Caco-2 (cell line): ENCODE measurements at places on chromosomes 3 and 15.

DNA sequence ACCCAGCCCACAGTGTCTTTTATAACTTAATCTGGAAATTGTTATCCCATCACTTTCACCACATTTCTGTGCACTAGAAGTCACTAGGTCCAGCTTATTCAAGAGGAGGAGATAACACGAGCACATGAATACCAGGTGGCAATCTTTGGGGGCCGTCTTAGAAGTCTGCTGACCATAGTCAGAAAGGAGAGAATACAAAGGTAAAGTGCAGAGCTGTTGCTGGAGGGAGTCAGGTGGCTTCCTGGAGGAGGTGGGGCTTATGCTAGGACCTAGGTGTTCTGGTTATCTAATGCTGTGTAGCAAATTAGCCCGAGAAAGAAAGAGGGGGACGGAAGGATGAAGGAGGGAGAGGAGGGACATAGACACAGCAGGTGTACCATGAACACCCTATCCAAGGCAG, 46.5 kb downstream of the SLC6A20 start:
- H3K27me3 ChIP-seq: no peaks in the 10 kb centered on the region
- no peak for DNase-seq
- no peaks in the 10 kb centered on the region for H3K36me3 ChIP-seq
- no peak overlapping the region for H3K27ac ChIP-seq
- H3K4me1 ChIP-seq: no peaks in the 10 kb centered on the region

GRCh38 chr3:42387802-42388651, 22.4 kb downstream of the LYZL4 start:
- no peaks in the 10 kb centered on the region for H3K27me3 ChIP-seq
- no peak overlapping the region for H3K4me3 ChIP-seq
- no peak for DNase-seq
- H3K27ac ChIP-seq: no peak overlapping the region
- H3K4me1 ChIP-seq: no peaks in the 10 kb centered on the region
- H3K36me3 ChIP-seq: no peaks in the 10 kb centered on the region

- DNase-seq: no peak
- H3K4me3 ChIP-seq: no peak overlapping the region
- no peaks in the 10 kb centered on the region for H3K27me3 ChIP-seq
- H3K36me3 ChIP-seq: peaks cover 1% of the 10 kb centered on the region
Observed at GRCh38 chr15:62658498-62658897, 384.0 kb upstream of the TPM1 start.

- H3K36me3 ChIP-seq: no peaks in the 10 kb centered on the region
- peak overlapping the region; percentile 46 for H3K4me3 ChIP-seq
- peak overlapping the region; percentile 93 for H3K27ac ChIP-seq
Observed at GRCh38 chr15:69462030-69462492, 9.4 kb downstream of the RPLP1 start.

DNA sequence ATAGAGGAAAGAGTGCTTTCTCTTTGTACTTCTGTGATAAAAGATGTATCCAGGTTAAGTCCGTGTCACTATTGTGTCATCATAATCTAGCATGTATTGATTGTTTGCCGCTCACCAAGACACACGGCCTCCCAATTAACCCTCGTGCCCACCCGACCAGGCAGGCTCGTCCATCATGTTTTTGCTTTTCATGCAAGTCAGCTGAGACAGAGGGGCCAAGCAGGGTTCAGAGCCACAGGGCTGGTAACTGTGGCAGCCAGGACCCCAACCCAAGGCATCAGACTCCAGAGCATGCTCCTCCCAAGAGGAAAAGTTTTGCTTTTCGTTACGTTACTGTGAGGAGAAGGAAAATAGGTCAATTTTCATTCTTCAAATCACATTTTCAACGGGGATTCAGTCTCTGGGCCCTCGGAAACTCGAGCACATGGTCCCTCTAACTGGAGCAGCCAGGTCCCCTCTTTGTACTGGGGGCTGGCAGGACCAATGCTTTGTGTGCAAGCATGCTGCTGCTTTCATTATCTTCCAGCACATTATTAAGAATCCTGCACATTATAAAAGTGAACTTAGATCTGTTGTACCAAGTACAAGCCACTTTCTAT, 161.1 kb upstream of the TOPAZ1 start:
- no peak overlapping the region for H3K4me3 ChIP-seq
- no peak overlapping the region for H3K27ac ChIP-seq
- H3K4me1 ChIP-seq: no peaks in the 10 kb centered on the region
- H3K27me3 ChIP-seq: no peaks in the 10 kb centered on the region
- H3K36me3 ChIP-seq: no peaks in the 10 kb centered on the region

- H3K36me3 ChIP-seq: no peaks in the 10 kb centered on the region
- no peak overlapping the region for H3K4me3 ChIP-seq
- no peak overlapping the region for H3K27ac ChIP-seq
- no peak for DNase-seq
- H3K4me1 ChIP-seq: no peaks in the 10 kb centered on the region
- no peaks in the 10 kb centered on the region; the same call in 1 of the 2 replicates for H3K27me3 ChIP-seq
Observed at GRCh38 chr3:169822983-169823382, 10.3 kb upstream of the LRRC34 start.

- H3K27me3 ChIP-seq: no peaks in the 10 kb centered on the region
- H3K4me1 ChIP-seq: peaks cover 23% of the 10 kb centered on the region
- no peak overlapping the region for H3K4me3 ChIP-seq
- no peak overlapping the region for H3K27ac ChIP-seq
- DNase-seq: no peak
Observed at GRCh38 chr15:39403640-39404117, 177.2 kb upstream of the THBS1 start.

GRCh38 chr3:12343047-12343501, 54.2 kb downstream of the PPARG start:
- H3K27me3 ChIP-seq: no peaks in the 10 kb centered on the region
- no peak overlapping the region for H3K4me3 ChIP-seq
- no peaks in the 10 kb centered on the region for H3K36me3 ChIP-seq
- H3K27ac ChIP-seq: no peak overlapping the region
- peaks cover 10% of the 10 kb centered on the region; the same call in 1 of the 2 replicates for H3K4me1 ChIP-seq
